ENCODE measurements at places on chromosomes 2 and 18. TPM values are rescaled to one million over a fixed set of nuclear protein-coding genes. Genes with fewer than 3 reads are reported as not detected.

STON1 gene
- 2.4 TPM for total RNA-seq

GRCh38 chr18:48032876-48033789, 102.7 kb upstream of the SMAD2 start:
- ATAC-seq = no peak

SERPINB10 gene
- total RNA-seq = 0.36 TPM

GRCh38 chr2:101655702-101656422, 41.6 kb upstream of the MAP4K4 start:
- no peak for ATAC-seq

- peak; percentile 81 for ATAC-seq
Observed at GRCh38 chr2:17588031-17588430, 47.5 kb downstream of the VSNL1 start.

ASXL3 gene
- total RNA-seq = 0.32 TPM

DNA sequence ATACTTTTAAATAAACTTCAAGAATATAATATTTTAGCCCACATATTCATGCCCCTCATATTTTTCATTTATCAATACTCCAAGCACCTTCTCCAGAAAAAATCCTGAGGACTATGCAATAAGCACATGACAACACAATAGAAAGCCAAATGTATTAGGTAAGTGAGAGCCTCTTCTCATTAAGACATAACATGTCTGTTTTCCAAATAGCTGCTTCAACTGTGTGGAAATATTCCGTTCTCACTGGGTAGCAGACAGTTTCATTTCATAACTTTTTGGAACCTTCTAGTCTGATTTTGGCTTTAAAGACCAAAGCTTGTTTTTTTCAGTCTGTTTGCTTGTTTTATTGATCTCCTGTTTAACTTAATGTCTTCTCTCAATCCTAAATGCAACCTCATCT, 137.8 kb downstream of the PIK3C3 start:
- ATAC-seq = no peak

- no peak for ATAC-seq
Observed at GRCh38 chr2:46821600-46821999, 94.0 kb downstream of the MCFD2 start.

POTEJ gene
- not detected for total RNA-seq

DNA sequence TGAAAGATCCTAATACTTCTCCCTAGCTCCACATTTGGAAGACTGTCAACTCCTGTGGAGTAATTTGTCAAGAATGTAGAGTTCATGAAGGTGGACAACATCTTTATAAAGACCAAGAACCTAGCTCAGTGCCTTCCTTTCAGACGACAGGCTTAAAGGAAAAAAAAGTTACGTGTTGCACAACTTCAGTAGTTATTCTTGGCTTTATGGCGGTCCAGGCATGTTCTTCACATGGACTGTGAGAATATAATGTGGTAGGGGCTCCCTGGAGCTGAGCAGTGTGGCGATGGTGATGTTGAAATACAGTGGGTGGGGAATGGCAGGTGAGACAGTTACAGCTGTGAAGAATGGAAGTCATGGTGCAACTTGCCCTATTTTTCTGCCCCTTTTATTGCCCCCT, 3.9 kb downstream of the TAF1B start:
- no peak for ATAC-seq

ABCB11 gene
- not detected for total RNA-seq

DNA sequence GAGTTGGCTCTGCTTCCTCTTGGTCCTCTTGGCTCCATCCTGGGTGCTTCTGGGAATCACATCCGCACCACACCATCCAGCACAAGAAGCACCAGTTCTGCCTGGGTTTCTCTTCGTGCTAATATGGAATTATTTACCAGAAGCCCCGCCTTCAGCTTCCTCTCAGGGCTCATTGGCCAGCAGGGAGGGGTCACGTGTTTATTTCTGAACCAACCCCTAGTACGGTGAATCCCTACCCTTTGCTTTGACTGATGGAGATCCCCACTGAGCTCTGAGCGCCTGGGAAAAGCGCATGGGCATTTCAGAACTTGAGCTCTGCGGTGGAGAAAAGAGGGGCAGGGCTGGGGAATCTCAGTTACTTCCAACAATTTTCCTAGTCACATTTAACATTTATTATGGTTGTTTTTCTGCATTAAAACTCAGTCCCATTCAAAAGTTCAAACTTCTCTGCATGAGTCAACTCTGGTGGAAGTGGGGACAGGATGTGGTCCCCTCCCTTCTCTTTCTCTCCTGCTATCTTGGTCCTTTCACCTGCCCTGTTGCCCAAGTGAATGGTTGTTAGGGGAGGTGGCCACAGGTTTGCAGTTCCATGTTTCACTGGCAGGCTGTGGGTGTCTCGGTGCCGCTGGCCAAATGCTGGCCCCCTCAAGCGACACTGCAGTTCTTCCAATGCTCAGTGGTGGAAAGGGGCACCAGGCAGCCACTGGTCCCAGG, 76.4 kb upstream of the TTC39C start:
- no peak for ATAC-seq

- no peak for ATAC-seq
Observed at GRCh38 chr2:130336150-130336876, 6.4 kb upstream of the IMP4 start.

DNA sequence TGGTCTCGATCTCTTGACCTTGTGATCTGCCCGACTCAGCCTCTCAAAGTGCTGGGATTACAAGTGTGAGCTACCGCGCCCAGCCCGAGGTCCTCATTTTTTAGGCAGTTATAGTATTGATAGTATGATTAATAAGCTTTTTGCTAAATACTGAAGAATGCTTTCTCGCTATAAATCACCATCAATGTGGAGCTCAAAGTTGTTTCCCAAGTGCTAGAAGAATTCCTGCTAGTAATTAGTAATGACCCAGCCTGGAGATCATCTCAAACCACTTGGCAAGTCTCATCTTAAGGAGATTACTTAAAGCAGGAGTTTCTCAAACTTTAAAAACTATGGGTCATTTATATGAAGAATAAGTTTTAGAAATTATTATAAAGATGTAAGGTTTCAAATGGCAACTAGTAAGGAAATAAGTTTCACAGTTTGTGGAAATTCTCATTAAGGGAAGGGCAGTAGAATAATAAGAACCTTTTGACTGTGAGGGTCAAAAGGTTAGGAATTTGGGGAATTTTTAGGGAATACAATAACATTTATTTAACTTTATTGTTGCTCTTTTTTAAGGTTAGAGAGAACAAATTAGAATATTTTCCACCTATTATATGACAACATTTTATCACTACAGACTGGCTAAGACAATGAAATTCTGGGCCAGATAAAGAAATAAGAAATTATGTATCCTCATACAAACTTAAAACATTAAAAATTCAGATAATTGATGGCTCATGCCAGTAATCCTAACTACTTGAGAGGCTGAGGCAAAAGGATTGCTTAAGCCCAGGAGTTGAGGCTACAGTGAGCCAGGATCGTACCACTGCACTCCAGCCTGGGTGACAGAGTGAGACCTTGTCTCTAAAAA, 148.6 kb upstream of the MAP3K20 start:
- ATAC-seq = no peak

DNA sequence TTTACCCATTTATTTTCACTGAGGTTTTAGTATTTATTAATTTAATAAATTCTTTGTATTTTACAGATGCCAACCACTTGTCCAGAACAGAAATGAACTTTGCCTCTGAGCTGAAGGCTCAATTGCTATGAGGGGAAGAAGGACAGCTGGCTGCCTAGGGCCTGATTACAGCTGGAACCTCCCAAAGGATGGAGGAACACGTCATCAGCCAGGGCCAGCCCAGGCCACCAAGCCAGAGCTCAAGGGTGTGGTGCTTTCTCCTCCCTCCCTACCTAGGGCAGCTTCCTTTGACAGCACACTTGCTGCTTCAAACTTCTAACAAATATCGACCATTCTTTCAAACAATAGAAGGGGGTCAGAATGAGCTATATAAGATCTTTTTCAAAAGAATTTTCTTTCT, 19.7 kb upstream of the RIOK3 start:
- peak; percentile 60 for ATAC-seq

GRCh38 chr18:32707586-32707985, 65.2 kb downstream of the KLHL14 start:
- ATAC-seq = no peak

MTCL1 gene
- total RNA-seq = 9.9 TPM

LDLRAD4 gene
- total RNA-seq = 3.0 TPM

DNA sequence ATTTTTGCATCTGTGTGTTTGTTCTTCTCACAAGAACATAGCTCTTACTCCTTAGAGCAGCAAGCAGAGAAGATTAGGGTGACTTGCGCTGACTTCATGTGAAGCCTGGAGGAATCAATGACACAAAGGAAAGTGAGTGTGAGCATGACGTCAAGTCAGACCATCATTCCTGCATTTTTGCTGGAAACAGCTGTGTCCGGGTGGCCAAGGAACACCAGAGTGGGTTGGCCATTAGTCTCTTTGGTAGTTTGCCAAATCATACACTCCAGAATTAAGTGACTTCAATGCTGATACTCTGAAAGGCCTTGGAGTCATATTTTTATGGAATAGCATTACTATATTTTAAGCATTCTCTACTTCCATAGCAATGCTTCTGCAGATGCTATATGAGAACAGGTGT, 597.2 kb downstream of the DCDC2C start:
- no peak for ATAC-seq

GRCh38 chr18:50218432-50219197, 23.7 kb upstream of the MYO5B start:
- peak; percentile 70 for ATAC-seq

GRCh38 chr2:205139822-205140463, 542.4 kb upstream of the NRP2 start:
- ATAC-seq = no peak

GRCh38 chr2:33510586-33510968, 34.1 kb downstream of the RASGRP3 start:
- ATAC-seq = no peak

RUFY4 gene
- 0.12 TPM for total RNA-seq

DNA sequence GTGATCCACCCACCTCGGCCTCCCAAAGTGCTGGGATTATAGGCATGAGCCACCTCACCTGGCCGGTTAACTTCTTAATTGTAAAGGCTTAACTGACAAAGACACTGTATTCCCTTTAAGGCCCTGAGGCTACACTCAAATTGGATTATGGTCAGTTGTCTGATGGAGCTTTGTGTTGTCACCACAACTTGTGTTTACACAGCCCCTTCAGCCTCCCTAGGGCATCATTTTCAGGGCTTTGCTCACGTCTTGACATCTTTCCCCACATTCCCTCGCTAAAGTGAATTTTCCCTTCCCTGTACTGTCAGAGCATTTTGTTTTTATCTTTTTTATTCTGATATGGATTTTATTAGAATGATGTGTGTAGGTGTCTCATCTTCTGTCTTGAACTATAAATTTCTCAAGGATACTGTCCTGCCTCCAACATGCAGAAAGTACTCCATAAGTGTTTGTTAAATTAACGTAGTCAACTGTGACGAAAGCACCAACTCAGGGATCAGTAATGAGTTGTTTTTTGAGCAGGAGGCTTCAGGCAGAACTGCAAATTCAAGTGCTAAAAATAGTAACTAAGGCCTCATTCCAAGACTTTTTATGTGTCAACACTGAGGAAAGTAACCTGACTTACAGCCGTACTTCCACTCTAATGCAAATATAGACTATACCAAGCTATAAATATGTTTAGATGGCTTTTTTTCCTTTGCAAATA, 77.1 kb upstream of the NARS1 start:
- ATAC-seq = no peak

GPR155 gene
- total RNA-seq = 3.7 TPM

GRCh38 chr2:208254871-208255556, at the start of gene IDH1:
TSS of gene IDH1 (minus strand) at chr2:208255071. CDS start at chr2:208251551, 3,520 bp downstream.
- ATAC-seq = peak; percentile 97

- ATAC-seq = no peak
Observed at GRCh38 chr2:204539019-204539385, 6.3 kb upstream of the PARD3B start.

DNA sequence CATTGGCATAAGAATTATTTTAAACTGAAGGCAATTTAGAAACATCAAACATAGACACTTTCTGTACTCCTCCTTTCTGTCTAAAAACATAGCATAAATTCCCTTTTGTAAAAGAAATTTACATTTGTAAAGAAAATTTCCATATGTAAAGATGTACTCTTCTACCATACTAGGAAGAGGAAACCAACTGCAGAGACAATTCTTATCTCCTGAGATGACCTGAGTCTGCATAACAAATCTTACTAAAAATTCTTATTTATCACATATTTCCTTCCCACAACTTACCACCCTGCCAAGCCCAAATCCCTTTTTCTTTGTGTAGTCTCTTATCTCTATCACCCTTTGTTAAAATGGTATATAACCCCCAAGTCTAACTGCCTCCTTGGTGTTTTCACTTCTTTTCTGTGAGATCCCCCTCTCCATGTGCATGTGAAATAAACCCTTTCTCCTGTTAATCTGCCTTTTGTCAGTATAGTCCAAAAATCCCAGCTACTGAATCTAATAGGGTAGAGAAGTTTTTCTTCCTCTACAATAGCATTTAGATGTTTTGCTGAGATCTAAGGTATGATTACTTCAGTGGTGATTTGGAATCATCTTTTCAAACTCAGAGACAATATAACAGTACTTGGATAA, 81.0 kb downstream of the CHN1 start:
- ATAC-seq = no peak

- no peak for ATAC-seq
Observed at GRCh38 chr2:148721991-148722777, 77.6 kb downstream of the EPC2 start.

DNA sequence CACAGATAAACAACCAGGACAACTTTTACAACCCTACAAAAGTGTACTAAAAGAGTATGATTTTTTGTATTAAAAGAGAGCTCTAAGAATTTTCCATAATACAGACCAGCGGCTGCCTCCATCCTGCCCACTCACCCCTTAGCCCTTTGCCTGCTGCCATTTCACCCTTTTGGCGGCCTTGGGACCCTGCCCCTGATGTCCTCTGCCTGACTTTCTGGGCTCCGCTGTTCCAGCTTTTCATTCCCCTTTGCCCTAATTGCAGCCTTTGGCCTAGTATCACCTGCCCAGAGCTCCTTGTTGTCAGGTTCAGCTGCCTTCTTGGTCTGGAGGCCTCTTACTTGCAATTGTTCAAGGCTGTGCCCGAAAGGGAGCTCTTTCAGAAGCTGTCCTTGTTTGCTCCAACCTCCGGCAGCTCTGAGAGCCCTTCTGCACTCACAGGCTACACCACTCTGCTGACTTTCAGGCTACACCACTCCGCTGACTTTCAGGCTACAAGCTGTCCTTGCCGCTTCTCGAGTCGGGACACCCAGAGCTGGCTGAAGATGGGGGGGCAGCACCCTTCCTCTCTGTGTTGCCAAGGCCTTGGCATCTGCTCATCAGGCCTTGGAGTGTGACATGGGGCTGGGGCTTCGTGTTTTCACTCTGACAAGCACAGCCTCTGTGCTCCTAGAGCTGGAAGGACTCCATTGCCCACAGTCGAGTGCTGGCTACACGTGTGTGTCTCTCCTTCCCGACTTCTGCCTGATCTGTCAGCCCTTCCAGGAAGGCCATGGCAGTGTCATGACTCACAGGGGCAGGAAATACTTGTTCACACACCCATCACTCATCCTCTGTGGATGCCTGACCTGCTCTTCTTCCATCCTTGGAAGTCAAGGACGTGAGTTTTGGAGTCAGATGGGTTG, 43.1 kb upstream of the HDAC4 start:
- ATAC-seq = peak; percentile 94

DNA sequence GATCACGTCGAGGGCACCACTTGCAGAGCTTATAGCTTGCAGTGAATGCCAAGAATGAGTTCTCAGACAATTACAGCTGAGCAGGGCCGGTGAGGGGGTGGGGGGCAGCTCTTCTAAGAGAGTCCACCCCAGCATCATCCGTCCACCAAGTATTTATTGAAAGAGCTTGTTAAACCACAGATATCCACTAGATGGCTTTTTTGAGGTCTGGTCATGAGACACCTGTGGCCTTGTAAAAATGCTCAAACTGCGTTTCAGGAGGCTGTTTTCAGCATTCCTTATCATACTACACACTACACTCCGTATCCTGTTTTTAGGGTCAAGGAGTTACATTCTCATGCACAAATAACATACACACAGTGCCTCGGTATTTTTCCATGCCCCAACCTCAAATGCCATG, 51.5 kb downstream of the DNAJC10 start:
- no peak for ATAC-seq

FIGN gene
- 1.0 TPM for total RNA-seq
